NAMALWA (cell line): ENCODE measurements at places on chromosomes 5 and 9.

- DNase-seq = no peak
Observed at GRCh38 chr5:67272453-67273130, 76.0 kb upstream of the CD180 start.

GRCh38 chr9:127575875-127576778, 36.0 kb upstream of the STXBP1 start:
- DNase-seq = no peak

- DNase-seq = no peak
Observed at GRCh38 chr5:171984748-171985419, 21.6 kb downstream of the FBXW11 start.

- no peak for DNase-seq
Observed at GRCh38 chr9:91248707-91249106, 113.0 kb downstream of the AUH start.

GRCh38 chr5:893137-893506, 438 bp downstream of the TRIP13 start:
- peak; percentile 26 for DNase-seq

DNA sequence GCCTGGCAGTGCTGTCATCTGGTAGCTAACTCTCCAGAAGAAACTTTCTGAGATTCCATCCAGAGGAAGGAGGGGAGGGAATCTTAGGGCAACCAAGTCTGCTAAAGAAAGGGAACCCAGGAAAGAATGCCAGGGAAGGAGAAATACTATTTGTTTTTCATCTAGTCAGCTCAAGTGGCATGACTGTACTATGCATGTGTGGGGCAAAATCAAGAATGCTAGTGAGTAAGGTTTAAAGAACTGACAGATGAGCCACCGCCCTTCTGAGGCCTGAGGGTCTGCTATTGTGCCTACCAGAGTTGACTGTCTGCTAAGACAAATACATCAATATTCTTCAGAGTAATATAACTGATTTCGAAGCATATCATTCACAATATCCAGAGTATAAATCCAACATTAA, 204.2 kb downstream of the SLC12A2 start:
- no peak for DNase-seq
